Neural progenitor cell (in vitro differentiated cells): ENCODE measurements at places on chromosomes 3 and 15. TPM values are rescaled to one million over a fixed set of nuclear protein-coding genes. Genes with fewer than 3 reads are reported as not detected.
A peak's percentile ranks its signal among the peaks of the same experiment; 100 is the strongest.

GRCh38 chr3:14761121-14761672 is 57.6 kb upstream of the FGD5 start:
- DNase-seq: no peak

- no peak for DNase-seq
Observed at GRCh38 chr15:101411085-101411484, 78.4 kb downstream of the PCSK6 start.

DNA sequence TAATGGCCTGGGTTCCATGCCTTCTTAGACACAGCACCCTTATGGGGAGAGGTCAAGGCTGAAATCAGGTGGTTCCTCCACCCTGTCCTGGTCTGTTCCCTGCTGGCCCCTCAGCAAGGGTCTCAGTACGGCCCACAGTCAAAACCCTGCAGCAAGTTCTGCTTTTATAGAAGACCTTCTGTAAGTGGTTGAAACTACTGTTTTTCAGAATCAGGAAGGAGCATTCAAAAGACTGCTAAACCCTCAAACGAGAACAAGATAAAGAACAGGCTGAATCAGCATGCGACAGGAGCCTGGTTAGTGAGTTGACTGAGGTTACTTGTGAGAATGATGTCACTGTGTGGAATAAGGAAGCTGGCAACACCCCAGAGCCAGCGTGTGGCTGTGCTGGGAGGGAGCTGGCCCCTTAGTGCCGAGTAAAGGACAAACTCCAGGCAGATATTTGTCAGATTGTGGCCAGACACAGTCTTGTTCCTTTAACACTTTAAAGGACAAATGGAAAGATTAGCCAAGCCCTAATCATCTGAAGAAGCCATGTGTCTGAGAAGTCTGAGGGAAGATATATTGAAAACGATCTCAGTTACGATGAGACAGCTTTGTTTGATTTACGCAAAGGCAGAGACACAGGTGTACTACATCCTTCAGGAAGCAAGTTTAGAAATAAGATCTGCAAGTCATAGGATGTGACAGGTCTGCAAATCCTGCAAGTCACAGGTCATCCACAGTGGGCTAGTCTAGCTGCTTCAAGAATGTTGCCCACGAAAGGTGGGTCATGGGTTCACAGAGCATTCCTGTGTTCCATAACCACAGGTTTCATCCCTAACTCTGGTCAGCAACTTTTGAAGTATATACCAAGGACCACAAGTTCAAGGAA is 54.0 kb downstream of the B3GNT5 start:
- no peak for DNase-seq

- DNase-seq: no peak
Observed at GRCh38 chr3:65196663-65197062, 508.9 kb upstream of the ADAMTS9 start.

GRCh38 chr3:170322566-170323269 is 34.8 kb upstream of the SKIL start:
- no peak for DNase-seq

DNA sequence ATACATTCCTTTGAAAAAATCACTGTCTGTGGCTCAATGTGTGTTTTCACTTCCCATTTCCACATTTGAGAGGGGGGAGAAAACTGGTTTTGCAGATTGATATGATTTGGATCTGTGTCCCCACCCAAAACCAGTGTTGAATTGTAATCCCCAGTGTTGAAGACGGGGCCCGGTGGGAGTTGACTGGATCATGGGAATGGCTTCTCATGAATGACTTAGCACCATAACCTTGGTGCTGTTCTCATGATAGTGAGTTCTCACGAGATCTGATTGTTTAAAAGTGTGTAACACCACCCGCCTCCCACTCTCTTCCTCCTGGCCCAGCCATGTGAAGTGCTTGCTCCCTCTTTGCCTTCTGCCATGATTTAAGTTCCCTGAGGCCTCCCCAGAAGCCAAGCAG is 16.1 kb downstream of the TMEM207 start:
- no peak for DNase-seq

DNA sequence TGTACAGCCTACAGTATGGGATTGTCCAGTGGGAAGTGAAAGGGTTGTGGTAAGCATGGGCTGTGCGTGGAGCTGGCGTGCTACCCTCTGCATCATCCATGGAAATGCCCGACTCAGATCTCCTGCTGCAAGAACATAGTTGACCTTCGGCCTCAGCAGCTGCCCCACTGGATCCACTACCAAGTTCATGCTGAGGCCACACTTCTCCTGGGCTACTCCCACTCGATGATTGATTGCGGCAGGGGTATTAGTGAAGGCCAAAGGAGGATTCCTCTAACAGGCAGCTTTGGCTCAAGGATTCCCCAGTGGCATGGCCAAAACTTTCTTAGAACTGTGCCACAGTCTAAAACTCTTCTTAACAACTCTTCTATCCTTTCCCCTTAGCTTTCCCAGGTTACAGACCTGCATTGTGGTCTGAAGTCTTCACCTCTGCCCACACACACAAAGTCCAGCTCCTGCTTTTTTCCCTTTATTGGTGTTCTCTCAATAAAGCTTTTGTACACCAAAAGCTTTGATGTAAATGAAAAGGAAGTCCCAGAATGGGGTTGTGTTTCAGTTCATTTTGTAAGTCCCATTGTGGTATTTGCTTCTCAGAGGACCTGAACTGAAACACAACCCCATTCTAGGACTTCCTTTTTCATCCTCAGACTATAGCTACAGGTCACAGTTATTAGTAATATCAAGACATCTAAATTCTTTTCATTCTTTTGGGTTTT is 4.9 kb upstream of the TBC1D5 start:
- DNase-seq: no peak

DNA sequence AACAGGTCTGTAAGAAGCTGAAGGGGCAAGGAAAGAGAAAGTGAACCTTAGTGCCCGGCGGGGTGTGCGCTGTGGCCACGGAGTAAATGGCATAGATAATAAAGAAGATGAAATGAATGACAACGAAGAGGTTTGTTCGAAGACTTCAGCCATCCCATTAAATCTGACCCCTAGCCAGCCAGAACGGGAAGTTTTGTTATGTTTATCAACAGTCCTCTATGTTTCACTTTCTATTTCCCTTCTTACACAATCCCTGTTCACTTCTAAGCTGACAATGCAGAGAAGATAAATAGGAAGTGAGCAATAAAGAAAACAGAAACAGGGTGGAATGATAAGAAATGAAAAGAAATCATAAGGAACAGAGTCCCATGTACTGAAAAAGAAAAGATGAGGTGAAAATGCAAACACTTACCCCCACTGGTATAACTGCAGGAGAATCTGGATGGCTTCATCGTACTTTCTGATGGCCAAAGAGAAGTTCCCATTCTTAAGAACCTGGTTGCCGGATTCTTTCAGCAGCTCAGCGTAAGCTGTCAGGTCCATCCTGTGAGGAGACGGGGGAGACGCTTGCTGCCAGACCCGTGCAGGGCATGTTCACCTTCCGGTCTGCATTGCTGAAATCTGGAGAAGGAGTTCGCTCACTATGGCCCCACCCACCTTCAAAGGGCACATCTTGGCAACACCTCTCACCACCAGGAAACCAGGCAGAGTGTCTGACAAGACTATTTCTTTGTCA is 36.8 kb downstream of the TRANK1 start:
- no peak for DNase-seq

- no peak for DNase-seq
Observed at GRCh38 chr3:50112462-50112861, 23.7 kb downstream of the RBM5 start.

DNA sequence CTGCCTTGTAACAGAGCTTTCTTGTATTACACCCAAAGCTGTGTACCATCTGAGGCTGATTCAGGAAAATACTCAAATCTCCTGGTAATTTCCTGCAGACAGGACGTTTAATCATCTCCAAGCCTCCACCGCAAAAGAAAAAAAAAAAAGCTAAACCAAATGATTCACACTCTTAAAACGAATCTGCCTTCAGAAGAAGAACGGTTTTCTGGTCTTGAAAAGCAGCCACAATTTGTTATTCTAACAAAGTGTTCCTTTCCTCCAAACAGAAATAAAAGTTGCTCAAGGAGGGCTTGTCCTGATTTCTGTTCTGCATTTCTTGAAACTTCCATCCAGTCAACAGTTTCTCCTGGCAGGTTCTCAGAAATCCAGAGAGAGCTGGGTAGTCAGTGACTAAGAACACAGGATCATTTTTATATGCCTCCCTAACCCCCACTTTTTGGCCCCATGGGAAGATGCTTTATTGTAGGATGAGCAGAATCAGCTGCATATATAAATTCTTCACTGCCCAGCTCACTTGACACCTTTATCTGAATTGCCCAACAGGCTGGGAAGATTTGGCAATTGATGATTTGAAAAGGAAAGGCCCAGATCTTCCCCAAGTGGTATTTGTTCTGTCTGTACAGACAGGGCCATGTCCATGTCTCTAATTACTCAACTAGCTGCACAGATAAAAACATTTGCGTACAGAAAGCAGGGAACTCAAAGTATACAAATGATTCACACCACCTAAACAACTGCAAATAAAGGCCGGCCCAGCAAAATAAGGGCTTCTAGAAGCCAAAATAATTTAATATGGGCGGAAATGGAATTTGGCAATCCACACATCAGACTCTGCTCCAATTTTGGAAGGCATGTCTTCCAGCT is 41.0 kb upstream of the PRICKLE2 start:
- no peak for DNase-seq

GRCh38 chr3:168220556-168220955 is 124.8 kb upstream of the GOLIM4 start:
- DNase-seq: no peak

GRCh38 chr3:87979527-87979926 is 79.3 kb downstream of the CGGBP1 start:
- no peak for DNase-seq

GRCh38 chr15:45146405-45146804 is 16.6 kb downstream of the DUOX1 start:
- DNase-seq: no peak

- peak; percentile 21 for DNase-seq
Observed at GRCh38 chr15:41284427-41285177, 47.8 kb downstream of the OIP5 start.

- no peak for DNase-seq
Observed at GRCh38 chr15:85826756-85827515, 32.2 kb upstream of the KLHL25 start.

- no peak for DNase-seq
Observed at GRCh38 chr15:101054116-101054515, 135.0 kb downstream of the LRRK1 start.

DNA sequence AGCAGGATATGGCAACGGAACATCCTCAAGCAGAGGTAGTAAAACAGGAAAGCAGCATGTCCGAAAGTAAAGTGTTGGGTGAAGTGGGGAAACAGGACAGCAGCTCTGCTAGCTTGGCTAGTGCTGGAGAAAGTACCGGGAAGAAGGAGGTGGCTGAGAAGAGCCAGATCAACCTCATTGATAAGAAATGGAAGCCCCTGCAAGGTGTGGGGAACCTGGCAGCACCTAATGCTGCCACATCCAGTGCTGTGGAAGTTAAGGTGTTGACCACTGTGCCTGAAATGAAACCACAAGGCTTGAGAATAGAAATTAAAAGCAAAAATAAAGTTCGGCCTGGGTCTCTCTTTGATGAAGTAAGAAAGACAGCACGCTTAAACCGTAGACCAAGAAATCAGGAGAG is 14.3 kb upstream of the ZBTB47 start:
- DNase-seq: no peak

GRCh38 chr3:149401926-149402310 is 24.5 kb upstream of the TM4SF1 start:
- no peak for DNase-seq

PGBD4 gene
- total RNA-seq: 0.93 and 1.7 TPM in 2 replicates

GP9 gene
- total RNA-seq: not detected in 2 replicates

SPINT1 gene
- 12.0 and 13.7 TPM in 2 replicates for total RNA-seq

ALDH1A2 gene
- total RNA-seq: 30.8 and 52.5 TPM in 2 replicates

DLL4 gene
- 0.12 TPM in 1 of 2 replicates, not detected in the other for total RNA-seq

SEC61A1 gene
- total RNA-seq: 79.1 and 92.6 TPM in 2 replicates

SCN11A gene
- 0.69 and 0.81 TPM in 2 replicates for total RNA-seq

IQCF5 gene
- not detected in 2 replicates for total RNA-seq

C3orf20 gene
- total RNA-seq: not detected in 2 replicates

IL20RB gene
- total RNA-seq: 2.0 and 2.5 TPM in 2 replicates

P4HTM gene
- total RNA-seq: 15.3 and 34.6 TPM in 2 replicates

LPP gene
- 18.9 and 27.4 TPM in 2 replicates for total RNA-seq

NR1D2 gene
- total RNA-seq: 28.9 and 43.7 TPM in 2 replicates
